Activated CD8-positive, alpha-beta T cell treated with anti-CD3 and anti-CD28 coated beads for 36 hours (primary cell): ENCODE measurements at places on chromosomes 13 and 19. TPM values are rescaled to one million over a fixed set of nuclear protein-coding genes. Genes with fewer than 3 reads are reported as not detected.

GRCh38 chr13:23921451-23921888 is 24.2 kb upstream of the C1QTNF9B start:
- DNase-seq = peak; percentile 13
- H3K36me3 ChIP-seq = no peaks in the 10 kb centered on the region
- H3K4me3 ChIP-seq = no peak overlapping the region
- no peaks in the 10 kb centered on the region for H3K4me1 ChIP-seq
- H3K27me3 ChIP-seq = peaks cover 27% of the 10 kb centered on the region
- H3K27ac ChIP-seq = no peak overlapping the region

DNA sequence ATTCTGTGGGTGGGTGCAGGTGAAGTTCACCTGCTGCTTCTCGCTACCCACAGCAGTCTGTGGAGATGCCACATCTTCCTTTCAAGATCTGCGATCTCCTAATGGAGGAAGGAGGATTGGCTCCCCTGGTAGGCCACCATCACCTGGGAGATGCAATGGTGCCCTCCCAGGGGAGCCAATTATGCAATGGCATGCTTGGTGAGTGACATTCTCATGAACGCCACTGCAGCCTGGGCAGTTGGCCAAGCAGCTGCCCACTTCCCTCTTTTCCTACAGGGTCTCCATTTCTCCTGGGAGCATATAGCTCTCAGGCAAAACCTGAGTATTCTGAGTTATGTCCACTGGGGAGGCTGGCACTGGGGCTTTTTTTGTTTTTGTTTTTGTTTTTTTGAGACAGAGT is 83.5 kb upstream of the KCTD15 start:
- H3K4me1 ChIP-seq = no peaks in the 10 kb centered on the region
- H3K4me3 ChIP-seq = no peak overlapping the region
- no peak for DNase-seq
- H3K36me3 ChIP-seq = no peaks in the 10 kb centered on the region
- H3K27me3 ChIP-seq = peaks cover 4% of the 10 kb centered on the region

DNA sequence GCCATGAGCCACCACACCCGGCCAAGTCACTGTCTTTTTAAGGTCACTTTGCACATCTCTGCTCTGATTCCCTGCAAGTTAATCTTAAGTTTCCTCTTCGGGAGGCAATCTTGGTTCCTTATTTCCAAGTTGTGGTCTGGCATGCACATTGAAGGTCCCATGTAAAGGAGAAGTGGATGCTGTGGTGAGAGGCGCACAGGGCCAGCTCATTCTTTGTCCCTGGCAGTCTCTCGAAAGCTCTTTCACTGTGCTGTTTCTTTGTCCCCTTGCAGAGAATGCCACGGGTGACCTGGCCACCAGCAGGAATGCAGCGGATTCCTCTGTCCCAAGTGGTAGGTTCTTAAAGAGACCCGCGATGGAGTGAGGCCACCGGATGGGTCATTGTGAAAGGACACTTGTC is 16.4 kb upstream of the C19orf33 start:
- peaks cover 2% of the 10 kb centered on the region for H3K4me1 ChIP-seq
- DNase-seq = no peak
- H3K27me3 ChIP-seq = no peaks in the 10 kb centered on the region
- peaks cover 5% of the 10 kb centered on the region for H3K36me3 ChIP-seq
- H3K4me3 ChIP-seq = no peak overlapping the region

- DNase-seq = peak; percentile 96
- H3K4me1 ChIP-seq = peaks cover 7% of the 10 kb centered on the region
- no peaks in the 10 kb centered on the region for H3K27me3 ChIP-seq
- peak overlapping the region; percentile 89 for H3K4me3 ChIP-seq
- H3K27ac ChIP-seq = peak overlapping the region; percentile 95
Measured at GRCh38 chr19:5827891-5828660, 11.4 kb downstream of the FUT6 start.

- DNase-seq = no peak
- H3K27me3 ChIP-seq = no peaks in the 10 kb centered on the region
- no peaks in the 10 kb centered on the region for H3K4me1 ChIP-seq
- H3K4me3 ChIP-seq = no peak overlapping the region
- H3K27ac ChIP-seq = no peak overlapping the region
- H3K36me3 ChIP-seq = no peaks in the 10 kb centered on the region
Measured at GRCh38 chr13:52096748-52097147, 32.1 kb downstream of the NEK5 start.

- no peak overlapping the region for H3K27ac ChIP-seq
- no peaks in the 10 kb centered on the region for H3K36me3 ChIP-seq
- no peak overlapping the region for H3K4me3 ChIP-seq
- H3K4me1 ChIP-seq = no peaks in the 10 kb centered on the region
Measured at GRCh38 chr13:22001336-22001735, 330.5 kb downstream of the FGF9 start.

GRCh38 chr13:113110852-113111315 is 5.3 kb downstream of the F7 start:
- H3K36me3 ChIP-seq = peaks cover 2% of the 10 kb centered on the region
- no peak overlapping the region for H3K27ac ChIP-seq
- peaks cover 3% of the 10 kb centered on the region for H3K27me3 ChIP-seq
- no peak for DNase-seq
- peaks cover 4% of the 10 kb centered on the region for H3K4me1 ChIP-seq

DNA sequence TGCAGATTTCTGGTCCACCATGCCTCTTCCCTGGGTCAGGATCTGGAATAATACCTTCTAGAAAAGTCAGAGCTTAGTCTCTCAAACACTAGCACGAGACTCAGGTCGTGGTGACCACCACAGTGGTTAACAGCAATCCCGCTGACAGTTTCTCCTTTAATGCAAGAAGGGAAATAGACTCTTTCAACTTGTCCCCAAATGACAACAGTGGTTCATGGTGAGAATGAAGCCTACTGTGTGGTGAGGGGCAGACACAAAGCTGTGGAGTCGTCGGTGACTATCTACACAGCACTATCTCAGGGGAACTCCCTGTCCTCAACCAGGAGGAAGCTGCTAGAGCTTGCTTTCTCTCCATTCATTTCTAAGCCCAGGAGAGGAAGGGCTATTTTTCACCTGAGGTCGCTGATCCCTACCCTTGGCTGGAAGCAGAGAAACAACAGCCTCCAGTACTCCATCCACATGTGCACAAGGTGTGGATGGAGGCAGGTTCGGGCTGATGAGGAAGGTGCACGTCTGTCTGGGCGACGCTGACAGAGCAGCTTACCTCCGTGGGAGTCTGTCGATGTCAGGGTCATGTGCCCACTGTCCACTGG is 72.4 kb downstream of the STK24 start:
- no peak overlapping the region for H3K27ac ChIP-seq
- no peak overlapping the region for H3K4me3 ChIP-seq
- H3K27me3 ChIP-seq = no peaks in the 10 kb centered on the region
- H3K4me1 ChIP-seq = peaks cover 77% of the 10 kb centered on the region
- DNase-seq = peak; percentile 77

GRCh38 chr13:103965506-103966243 is 899.5 kb upstream of the SLC10A2 start:
- H3K4me3 ChIP-seq = no peak overlapping the region
- no peak for DNase-seq
- no peaks in the 10 kb centered on the region for H3K4me1 ChIP-seq
- H3K36me3 ChIP-seq = no peaks in the 10 kb centered on the region
- H3K27me3 ChIP-seq = no peaks in the 10 kb centered on the region

GRCh38 chr19:54481326-54481930 is 8.3 kb upstream of the CDC42EP5 start:
- peaks cover 25% of the 10 kb centered on the region for H3K27me3 ChIP-seq
- DNase-seq = peak; percentile 49
- no peak overlapping the region for H3K4me3 ChIP-seq
- peaks cover 4% of the 10 kb centered on the region for H3K4me1 ChIP-seq

DNA sequence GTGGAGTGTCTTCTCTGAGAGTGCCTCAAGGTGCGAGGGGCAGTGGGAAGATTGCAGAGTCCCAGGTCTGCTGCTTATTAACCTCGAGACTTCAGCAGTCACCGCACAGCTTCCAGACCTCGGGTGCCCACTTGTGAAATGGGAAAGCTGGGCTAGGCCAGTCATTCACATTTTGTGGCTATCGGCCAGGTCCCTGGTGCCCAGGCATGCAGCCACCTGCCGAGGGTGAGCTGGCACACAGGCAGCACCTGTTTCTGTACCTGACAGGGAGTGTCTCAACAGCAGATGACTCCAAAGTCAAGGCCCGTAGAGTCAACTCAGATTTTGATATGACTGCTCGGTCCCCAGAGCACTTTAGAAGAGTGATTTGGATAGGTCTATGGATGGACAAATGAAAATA is 21.9 kb downstream of the UQCRFS1 start:
- H3K4me1 ChIP-seq = peaks cover 4% of the 10 kb centered on the region
- H3K4me3 ChIP-seq = no peak overlapping the region
- no peaks in the 10 kb centered on the region for H3K36me3 ChIP-seq
- no peak for DNase-seq

DNA sequence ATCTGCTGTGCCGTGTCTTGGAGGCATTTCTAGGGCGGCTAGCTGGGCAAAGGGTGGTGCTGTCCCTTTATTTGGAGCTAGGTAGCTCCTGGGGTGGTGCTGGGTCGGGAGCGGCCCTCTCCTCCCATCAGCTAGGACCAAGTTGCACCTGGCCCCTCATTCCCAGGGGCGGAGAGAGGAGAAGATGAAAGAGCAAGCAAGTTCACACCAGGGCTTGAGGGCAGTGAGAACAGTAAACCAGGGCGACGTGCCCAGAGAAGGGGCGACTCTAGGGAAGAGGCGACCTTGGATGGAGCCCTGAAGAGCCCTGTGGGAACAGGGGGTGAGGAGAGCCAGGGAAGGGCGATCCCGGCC is 17.0 kb upstream of the KCNN1 start:
- no peaks in the 10 kb centered on the region for H3K36me3 ChIP-seq
- H3K27me3 ChIP-seq = peaks cover 44% of the 10 kb centered on the region
- peak overlapping the region; percentile 66 for H3K27ac ChIP-seq

DNA sequence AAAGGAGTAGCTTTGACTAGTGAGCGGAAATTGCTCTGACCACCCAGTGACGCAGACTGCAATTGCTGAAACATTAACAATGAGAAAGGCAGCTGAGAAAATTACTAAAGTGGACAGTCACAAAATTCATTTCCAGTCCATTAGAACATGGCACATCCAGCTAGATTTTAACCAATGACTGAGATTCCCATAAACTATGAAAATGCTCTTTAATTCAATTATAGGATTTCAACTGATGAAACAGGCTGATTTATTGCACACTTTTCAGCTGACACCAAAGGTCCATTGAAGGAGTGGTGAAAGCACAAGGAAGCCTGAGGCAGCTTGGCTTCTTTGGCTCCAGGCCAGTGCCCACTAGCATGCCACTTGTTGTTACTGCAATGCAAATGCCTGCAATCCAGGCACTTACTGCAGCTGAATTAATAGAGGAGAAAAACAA is 933.4 kb downstream of the SLITRK6 start:
- H3K27me3 ChIP-seq = no peaks in the 10 kb centered on the region
- H3K36me3 ChIP-seq = no peaks in the 10 kb centered on the region
- H3K4me1 ChIP-seq = no peaks in the 10 kb centered on the region
- H3K27ac ChIP-seq = no peak overlapping the region
- no peak overlapping the region for H3K4me3 ChIP-seq

DNA sequence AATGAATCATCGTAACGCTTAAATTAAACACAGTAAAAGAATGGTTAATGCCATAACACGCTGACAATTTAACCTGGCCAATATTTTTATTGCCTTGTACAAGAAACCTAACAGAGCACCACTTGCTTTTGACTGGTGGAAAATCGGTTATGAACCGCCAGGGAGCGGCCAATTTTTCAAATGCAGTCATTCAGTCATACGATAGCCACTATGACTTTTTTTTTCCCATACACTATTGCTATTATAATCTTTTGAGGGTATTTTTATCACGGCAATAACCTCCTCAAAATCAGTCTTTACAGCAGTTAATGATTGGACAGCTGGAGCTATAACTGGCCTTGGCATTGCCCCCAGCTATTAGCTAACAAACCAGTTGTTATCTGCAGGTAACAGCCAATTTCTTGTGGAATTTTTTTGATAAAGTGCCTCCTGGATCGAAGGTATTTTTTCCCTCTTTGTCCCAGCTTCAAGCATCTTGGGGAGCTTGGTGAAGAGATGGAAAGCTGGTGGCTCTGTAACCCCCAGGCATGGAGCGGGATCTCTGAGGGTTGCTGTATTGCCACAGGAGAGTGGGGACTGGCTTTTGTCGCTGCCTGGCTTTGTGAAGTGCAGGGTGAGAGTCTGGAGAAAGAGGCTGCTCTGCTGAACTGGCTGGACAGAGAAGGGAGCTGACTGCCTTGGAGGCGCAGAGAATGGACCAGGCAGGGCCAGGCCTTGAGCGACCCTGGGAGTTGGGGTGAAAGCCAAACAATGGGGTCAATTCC is 198.4 kb upstream of the ZNF536 start:
- no peak for DNase-seq
- H3K36me3 ChIP-seq = no peaks in the 10 kb centered on the region
- H3K27me3 ChIP-seq = peaks cover 1% of the 10 kb centered on the region
- H3K4me3 ChIP-seq = no peak overlapping the region

GRCh38 chr19:35462476-35462953 is 14.5 kb downstream of the FFAR2 start:
- H3K36me3 ChIP-seq = no peaks in the 10 kb centered on the region
- H3K4me3 ChIP-seq = peak overlapping the region; percentile 13
- peak overlapping the region; percentile 82 for H3K27ac ChIP-seq
- peak; percentile 64 for DNase-seq
- H3K4me1 ChIP-seq = peaks cover 24% of the 10 kb centered on the region
- no peaks in the 10 kb centered on the region for H3K27me3 ChIP-seq

DNA sequence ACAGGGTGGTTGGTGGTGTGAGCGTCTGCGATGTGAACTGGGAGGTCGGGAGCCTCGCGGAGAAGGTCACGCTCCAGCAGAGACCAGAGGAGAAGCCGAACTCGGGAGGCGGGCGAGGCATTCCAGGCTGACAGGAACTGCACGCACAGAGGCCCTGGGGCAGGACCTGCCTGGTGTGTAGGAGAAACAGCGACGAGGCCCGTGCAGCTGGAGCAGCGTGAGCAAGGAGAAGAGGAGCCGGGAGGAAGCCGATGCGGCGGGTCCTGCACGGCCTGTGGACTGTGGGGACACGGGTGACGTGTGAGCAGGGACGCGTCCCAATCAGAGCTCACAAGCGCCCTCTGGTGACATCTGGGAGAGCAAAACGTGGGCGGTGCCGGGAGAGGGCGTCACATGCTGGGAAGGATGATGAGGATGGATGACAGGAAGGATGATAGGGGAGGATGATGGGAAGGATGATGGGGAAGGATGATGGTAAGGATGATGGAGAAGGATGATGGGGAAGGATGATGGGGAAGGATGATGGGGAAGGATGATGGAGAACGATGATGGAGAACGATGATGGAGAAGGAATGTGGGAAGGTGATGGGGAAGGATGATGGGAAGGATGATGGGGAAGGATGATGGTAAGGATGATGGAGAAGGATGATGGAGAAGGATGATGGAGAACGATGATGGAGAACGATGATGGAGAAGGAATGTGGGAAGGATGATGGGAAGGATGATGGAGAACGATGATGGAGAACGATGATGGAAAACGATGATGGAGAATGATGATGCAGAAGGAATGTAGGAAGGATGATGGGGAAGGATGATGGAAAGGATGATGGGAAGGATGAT is 16.1 kb upstream of the MADCAM1 start:
- H3K27me3 ChIP-seq = peaks cover 8% of the 10 kb centered on the region
- peaks cover 12% of the 10 kb centered on the region for H3K36me3 ChIP-seq
- peak overlapping the region; percentile 79 for H3K27ac ChIP-seq
- H3K4me1 ChIP-seq = peaks cover 8% of the 10 kb centered on the region
- DNase-seq = peak; percentile 60
- peak overlapping the region; percentile 44 for H3K4me3 ChIP-seq

LGALS14 gene
- total RNA-seq = 1.8 TPM

ZNF320 gene
- total RNA-seq = 9.4 TPM

PRR36 gene
- total RNA-seq = not detected

F7 gene
- 0.45 TPM for total RNA-seq

BTBD2 gene
- 44.6 TPM for total RNA-seq

GSX1 gene
- not detected for total RNA-seq

FGF14 gene
- not detected for total RNA-seq

SHISA7 gene
- not detected for total RNA-seq

CADM4 gene
- total RNA-seq = 0.22 TPM

LPAR2 gene
- total RNA-seq = 26.6 TPM
